GM12864 (cell line): ENCODE measurements at places on chromosomes 16 and 17.

DNA sequence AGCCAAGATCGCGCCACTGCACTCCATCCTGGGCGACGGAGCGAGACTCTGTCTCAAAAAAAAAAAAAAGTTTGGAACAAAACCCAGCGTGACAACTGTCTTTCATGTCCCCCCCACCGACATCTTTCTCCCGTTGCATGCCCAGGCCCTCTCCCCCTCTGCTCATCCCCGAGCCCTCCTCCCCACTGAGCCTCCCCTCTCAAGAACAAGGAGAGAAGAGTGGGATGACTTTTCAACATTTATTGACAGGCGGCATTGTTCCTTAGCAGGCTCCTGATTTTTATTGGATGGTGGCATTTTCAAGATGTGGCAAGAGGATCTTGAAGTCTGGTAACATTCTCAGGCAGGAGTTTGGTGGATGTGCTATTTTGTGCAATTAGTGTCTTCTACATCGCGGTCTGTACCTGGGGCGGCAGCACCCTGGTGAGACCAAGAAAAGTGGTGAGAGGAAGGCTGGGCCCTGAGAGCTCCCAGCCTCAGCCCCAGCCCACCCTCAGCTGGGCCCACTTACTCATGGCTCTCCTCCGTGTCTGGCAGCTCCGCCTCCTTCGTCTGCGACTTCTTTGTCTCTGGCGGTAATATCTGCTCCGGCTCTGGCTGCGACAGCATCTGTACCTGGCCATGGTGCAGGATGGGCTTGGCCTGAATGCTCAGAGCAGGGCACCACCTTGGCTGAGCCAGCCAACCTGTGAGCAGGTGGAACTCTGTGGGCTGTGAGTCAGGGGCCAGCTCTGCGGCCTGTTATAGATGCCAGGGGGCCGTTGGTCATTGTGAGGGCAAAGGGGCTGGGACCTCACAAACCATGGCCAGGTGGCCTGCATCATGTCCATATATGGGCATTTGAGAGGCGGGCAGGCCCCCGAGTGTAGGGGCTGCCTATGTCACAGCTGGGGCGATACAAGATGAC lies at the start of gene PRM1:
Gene PRM1, minus strand, starts transcription at position 715 of the 907 bp plus-strand sequence. Its CDS starts 92 bp downstream, at position 623.
- DNase-seq, result no peak

- no peak for DNase-seq
Observed at GRCh38 chr17:81437191-81437651, 42.0 kb downstream of the BAHCC1 start.

GRCh38 chr16:8931859-8932258 lies 31.8 kb downstream of the USP7 start:
- DNase-seq, result no peak

DNA sequence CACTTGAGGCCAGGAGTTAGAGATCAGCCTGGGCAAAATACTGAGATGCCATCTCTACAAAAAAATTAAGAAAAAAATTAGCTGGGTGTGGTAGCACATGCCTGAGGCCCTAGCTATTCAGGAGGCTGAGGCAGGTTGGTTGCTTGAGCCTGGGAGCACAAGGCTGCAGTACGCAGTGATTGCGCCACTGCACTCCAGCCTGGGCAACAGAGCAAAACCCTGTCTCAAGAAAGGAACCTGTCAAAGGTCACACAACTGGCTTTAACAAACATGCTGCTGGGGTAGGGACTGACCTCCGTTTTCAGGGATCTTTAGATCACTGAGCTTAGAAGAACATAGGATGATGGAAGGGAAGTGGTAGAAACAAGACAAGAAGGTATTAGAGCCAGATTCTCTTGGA lies 95.0 kb downstream of the IRX3 start:
- DNase-seq, result no peak

DNA sequence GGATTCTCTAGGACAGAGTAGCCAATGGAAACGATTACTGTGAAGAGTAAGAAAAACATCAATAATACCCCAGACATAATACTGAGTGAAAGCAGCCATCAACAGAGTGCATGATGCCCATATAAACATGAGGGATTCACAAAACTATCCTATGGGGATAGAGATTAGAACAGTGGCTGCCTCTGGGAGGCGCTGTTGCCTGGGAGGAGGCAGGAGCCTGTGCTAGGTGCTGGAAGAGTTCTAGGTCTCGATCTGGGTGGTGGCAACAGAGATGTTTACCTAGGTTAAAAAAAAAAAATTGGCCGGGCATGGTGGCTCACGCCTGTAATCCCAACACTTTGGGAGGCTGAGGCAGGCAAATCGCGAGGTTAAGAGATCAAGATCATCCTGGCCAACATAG lies 7.9 kb downstream of the FA2H start:
- no peak for DNase-seq

DNA sequence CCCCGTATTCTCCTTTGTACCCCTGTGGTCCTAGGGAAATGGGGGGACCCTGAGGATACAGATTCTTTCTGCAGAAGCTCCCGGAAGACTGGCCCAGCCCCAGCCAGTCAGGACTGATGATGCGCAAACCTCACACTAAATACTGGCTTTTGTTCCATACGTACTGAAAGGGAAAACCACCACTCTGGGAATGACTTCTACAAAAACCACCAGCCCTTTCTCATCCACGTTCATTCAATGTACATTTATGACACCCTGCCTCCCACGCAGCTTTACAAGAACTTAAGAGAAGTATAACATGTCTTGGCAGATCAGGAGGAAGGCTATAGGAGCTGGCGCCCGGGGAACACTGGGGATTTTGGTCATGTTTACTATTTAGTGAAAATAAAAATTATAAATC lies 70.6 kb downstream of the MARCHF10 start:
- DNase-seq, result peak; percentile 30

DNA sequence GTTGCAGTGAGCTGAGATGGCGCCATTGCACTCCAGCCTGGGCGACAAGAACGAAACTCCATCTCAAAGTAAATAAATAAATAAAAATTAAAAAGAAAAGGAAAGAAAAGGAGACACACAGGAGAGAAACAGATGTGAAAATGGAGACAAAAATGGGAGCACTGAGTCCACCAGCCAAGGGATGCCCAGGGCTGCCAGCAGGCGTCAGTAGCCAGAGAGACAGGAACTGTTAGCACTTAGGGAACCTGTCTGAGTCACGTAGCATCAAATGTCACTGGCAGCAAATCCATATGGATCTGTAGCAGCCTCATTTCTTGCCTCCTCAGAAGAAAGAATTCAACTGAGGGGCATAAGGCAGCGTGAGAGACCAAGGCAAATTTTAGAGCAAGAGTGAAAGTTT lies 79.7 kb downstream of the CYLD start:
- no peak for DNase-seq

- no peak for DNase-seq
Observed at GRCh38 chr16:67847064-67847861, at the start of gene CENPT. Gene CENPT, minus strand, starts transcription at chr16:67847693. Its CDS starts 13,834 bp downstream, at chr16:67833859.

DNA sequence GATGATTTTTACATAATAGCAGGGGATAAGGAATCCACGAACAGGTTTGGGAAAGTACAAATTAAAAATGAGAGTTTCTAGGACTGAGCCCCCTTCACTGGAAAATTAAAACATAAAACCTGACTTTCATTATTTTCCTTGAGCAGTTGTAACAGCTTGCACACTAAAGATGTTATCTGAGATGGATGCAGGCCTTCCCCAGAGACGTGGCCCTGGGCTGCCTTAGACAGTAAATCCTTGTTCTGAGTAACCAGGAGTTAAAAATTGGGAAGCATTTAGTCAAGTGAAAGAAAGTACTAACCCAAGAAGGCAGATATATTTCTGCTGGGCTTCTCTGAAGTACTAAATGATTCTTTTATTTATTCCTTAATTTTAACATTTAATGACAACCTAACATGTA lies 432.2 kb upstream of the KIF2B start:
- no peak for DNase-seq

DNA sequence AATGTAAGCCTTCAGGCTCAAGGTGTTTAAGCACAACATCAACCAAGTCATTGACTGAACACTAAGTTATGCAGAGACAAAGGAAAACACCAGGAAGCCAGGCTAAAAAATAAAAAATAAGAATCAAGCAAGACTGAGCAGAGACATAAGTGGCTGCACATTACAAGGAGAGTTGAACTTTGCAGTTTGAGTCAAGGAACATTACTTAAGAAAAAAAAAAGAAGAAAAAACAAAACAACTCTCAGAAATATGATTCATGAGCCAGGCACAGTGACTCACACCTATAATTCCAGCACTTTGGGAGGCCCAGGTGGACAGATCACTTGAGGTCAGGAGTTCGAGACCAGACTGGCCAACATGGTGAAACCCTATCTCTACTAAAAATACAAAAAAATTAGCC lies 168.1 kb downstream of the C16orf95 start:
- DNase-seq, result no peak

GRCh38 chr17:12961655-12962054 lies 56.2 kb downstream of the ELAC2 start:
- no peak for DNase-seq

DNA sequence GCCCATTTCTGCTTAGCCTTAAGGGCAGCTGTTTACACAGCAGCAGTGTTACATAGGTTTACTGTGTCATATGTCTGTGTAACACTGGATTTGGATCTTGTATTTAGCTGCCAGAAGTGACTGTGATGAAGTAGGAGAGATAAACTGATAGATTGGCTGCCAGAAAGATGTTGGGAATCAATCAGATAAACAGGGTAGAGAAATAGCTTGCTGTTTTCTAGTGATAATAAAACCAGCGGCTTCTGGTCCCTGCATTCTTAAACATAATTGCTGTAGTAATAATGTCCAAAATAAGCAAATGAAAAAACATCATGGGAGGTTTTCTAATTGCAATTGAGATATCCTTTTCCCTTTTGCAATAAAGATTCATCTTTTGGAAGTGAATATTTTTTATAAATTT lies 68.7 kb downstream of the AATF start:
- DNase-seq, result no peak

DNA sequence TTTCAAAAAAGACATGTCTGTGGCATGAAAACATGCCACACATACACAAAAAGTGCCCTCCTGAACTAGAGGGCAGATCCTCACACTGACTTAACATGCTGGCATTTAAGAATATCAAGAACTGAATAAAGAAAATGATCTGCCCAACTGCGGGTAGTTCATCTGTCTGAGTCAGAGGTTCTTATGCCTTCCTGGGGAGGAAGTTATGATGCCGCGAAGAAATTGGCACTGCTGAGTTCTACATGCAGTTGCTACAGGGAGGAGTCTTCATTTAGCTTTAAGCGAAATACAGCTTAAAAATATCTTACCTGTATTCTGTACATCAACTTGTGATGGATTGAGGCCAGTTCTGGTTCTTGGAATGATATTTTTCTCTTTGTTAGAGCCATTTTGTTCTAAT lies 6.3 kb downstream of the ALDH3A2 start:
- no peak for DNase-seq

DNA sequence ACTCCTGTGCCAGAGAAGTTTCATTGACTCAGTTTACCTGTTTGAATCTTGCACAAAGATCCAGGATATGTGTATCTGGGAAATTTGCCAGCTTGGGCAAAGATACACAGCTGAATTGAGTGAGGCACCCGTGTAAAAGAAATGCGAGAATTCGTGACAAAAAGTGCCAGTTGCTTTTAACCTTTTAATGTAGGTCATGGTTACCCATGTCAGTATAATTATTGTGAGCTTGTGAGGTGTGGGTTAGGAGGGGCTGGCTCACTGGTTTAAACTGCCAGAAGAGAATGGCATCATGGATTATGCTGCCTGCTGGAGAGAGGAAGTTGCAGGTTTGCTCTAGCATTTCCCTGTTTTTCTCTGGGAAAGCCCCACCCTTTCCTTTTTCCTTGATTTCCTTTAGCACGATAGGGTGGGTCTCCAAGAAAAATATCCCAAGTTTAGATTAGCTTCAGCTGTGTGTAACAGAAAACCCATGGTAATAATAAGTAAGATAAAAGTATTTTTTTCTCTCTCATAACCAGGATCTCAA lies 24.8 kb upstream of the NDRG4 start:
- no peak for DNase-seq

DNA sequence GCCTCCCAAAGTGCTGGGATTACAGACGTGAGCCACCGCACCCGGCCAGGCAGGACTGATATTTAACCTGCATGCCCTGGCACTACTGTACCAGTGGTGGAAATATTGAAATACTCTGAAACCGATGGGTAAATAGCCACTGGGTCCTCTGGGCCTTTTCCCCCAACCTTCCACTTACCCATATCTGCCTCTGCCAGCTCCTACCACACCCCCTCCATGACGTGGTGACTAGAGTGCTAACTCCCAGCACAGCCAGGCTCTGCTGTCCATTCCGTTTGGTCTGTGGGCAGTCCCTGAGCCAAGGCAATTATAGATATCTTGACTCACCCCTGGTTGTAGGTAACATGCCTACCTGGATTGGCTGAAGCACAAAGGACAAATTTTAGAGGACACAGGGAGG lies 187.8 kb downstream of the PRKCB start:
- no peak for DNase-seq

DNA sequence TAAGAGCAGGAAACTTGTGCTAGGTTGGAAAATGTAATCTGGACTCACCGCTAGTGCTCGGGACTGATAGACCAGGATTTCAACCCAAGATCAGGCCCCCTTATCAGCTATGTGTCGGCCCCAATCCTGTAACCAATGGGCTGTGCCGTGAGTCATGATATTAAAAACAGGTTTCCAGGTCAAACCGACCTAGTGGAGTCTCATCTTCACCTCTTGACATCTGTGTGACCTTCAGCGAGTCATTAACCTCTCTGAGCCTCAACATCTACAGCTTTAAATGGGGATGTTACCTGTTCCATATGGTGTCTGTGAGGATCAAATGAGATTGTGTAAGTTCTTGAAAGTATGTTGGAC lies 512 bp downstream of the PMM2 start:
- no peak for DNase-seq

DNA sequence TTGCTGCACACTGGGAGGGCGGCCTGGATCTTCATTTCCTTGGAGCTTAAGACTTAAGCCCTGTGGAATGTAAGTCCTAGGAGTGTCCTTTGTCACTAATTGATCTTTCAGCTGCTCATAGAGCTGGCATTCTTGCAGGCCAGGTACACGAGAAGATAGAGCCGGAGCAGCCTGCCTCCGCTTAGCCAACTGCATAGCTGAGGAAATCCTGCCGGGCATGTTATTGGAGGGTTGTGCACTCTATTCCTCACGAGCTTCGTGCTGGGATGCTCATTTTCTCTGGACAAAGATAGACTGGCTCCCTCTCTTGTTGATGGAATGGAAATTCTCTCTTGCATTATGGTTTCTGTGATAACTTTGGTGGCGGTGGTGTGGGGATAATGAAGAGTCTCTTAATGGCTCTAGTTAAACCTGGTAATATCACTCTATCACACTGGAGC lies 76.9 kb downstream of the RPA1 start:
- DNase-seq, result no peak

- peak; percentile 21 for DNase-seq
Observed at GRCh38 chr16:77169650-77170236, 21.2 kb upstream of the MON1B start.

DNA sequence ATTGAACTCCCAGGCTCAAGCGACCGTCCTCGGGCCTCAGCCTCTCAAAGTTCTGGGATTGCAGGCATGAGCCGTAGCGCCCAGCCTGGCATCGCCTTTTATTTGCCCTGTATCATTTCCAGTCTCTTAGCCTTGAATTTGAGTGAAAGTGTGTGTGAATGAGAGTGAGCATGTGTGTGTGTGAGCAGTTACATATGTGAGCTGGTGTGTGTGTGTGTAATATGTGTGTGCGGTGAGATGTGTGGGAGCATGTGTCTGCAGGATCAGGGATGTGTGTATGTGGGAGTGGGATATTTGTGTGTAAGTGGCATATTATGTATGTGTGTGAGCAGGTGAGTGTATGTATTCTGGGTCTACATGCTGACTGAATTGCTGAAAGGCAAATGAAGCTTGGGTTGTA lies 5.5 kb downstream of the RAB11FIP3 start:
- no peak for DNase-seq
